T-helper 2 cell (primary cell): ENCODE measurements at places on chromosomes 2 and 18.

DNA sequence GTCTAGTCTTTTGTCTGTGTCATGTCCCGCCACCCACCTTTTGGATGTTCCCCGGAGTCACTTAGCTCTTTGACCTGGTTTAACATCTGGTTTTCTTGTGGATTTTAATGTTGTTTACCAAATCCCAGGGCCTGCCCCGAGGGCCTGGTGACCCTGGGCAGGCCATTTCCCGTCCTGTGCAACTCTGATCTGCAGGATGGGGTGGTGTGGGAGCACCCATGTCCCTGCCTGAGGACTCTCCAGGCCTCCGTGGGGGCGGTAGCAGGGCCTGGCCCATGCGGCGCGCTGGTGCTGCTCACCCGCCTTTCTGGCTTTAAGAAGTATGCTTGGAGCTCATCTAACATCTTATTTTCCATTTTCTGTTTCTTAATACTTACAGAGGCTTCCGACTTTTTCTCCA, 10.7 kb downstream of the RAMP1 start:
- DNase-seq = no peak

GRCh38 chr2:121388371-121388770, 103.4 kb upstream of the TFCP2L1 start:
- no peak for DNase-seq

- no peak for DNase-seq
Measured at GRCh38 chr18:35500113-35500512, 2.4 kb upstream of the INO80C start.

DNA sequence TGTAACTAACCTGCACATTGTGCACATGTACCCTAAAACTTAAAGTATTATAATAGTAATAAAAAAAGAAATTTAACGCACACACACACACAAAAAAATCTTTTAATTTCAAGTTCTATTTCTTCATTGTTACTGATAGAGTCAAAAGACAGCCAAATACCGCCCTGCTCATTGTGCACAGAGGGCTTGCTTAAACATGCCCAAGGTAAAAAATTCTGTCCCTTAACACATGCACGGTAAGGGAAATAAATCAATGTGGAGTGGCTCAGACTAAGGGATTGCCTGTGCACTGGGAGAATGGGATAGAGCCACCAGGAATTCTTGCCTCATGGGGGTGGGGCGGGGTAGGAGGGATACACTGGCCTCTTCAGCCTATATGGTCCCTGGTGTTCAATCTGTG, 468.0 kb downstream of the NUP35 start:
- DNase-seq = no peak
